ENCODE measurements at places on chromosomes 4 and X.
A peak's percentile ranks its signal among the peaks of the same experiment; 100 is the strongest.

DNA sequence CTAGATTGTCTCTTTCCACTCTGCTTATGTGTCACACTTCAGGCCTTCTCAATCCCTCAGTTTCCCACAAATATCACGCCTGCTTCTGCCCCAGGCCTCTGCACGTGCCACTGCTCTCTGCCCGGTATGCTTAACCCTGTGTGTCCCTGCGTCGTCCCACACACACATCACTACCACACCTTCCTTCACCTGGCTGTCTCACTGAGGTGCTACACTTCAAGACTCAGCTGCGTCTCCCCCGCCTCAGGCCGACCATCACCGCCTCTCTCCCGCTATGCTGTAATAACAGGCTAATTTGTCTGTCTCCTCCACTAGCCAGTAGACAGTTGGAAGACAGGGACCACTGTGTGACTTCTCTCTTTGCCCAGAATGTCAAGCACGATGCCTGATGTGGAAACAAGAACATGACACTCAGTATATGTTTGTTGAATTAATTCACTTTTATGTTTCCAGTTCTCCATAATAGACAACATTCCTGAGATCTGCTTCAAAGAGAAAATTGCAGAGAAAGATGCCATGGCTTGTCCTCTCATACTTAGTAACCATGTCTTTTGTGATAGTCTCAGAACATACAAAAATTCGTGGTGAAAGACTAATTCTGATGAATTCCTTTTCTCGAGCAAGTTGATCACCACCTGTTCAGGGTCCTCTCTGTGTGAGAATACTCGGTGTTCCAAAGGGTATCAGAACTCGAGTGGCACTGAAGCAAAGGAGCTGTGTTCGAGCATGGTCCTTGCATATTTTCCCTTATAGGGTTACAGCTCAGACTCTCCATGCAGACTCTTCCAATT, 54.2 kb downstream of the AFAP1 start:
- no peak for DNase-seq

GRCh38 chrX:26889574-26889973, 573.6 kb downstream of the PPP4R3C start:
- DNase-seq: no peak

- no peak for DNase-seq
Measured at GRCh38 chr4:123924536-123924935, 527.9 kb downstream of the SPRY1 start.

- DNase-seq: no peak
Measured at GRCh38 chrX:134172588-134173259, 64.3 kb upstream of the CCDC160 start.

GRCh38 chrX:41275661-41276609, 58.0 kb upstream of the DDX3X start:
- peak; percentile 78 for DNase-seq

DNA sequence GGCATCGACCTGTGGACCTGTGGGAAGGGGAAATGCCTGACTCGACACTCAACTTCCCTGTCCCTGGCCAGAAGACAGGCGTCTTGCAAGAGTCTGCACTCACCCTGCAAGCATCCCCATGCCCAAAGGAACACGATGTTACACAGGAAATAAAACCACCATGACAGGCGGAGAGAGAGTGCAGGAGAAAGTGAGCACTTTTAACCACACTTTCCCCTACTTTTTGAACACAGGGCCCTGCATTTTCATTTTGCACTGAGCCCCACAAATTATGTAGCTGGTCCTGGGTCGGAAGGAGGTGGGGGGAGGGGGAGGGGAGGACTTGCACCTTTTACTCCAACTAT, 13.8 kb upstream of the MAN2B2 start:
- DNase-seq: no peak

GRCh38 chrX:139691493-139691842, 16.5 kb downstream of the MCF2 start:
- DNase-seq: no peak

Measured in Right ventricle myocardium inferior (tissue), 1 donor.